ENCODE measurements at places on chromosomes 3 and 15.
A peak's percentile ranks its signal among the peaks of the same experiment; 100 is the strongest.

DNA sequence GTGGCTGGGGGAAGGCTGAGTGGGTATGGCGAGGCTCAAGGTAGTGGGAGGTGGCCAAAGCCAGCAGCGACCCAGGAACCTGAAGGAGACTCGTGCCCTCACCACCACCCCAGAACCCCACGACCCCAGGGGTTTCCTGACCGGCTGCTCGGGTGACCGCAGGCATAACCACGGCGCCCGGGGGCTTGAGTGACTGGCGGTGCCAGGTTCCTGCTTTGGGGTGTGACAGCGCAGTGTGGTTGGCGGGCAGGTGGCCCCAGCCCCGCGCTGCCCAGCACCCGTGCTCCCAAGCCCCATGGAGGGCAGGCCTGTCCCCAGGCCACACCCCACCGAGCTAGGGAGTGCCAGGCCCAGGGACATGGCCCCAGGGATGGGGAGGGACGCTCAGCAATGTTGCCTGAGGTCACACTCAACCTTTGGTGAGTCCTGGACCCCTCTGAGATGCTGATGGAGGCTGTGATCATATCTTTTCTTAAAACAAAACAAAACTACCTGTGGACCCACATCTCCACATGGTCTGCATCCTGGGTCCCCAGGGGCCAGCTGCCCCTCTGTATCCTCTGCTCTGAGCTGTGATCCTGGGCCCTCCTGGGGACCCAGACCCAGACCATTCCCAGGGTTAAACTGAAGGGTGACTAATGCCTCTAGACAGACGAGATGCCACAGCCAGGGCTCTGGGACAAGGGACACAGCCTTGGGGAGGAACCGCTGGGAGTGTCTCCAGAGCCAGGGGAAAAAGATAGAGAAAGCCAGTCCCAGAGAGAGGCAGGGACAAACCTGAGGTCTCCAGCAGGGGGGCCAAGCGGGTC lies 13.0 kb downstream of the DNAJB8 start:
- DNase-seq: no peak

- DNase-seq: no peak
Observed at GRCh38 chr15:81947548-81947947, 98.3 kb downstream of the MEX3B start.

GRCh38 chr3:42696356-42697288 lies 6.0 kb downstream of the HHATL start:
- no peak for DNase-seq

- peak; percentile 74 for DNase-seq
Observed at GRCh38 chr3:194141415-194142155, 5.6 kb downstream of the HES1 start.

- DNase-seq: no peak
Observed at GRCh38 chr3:135228201-135228600, 433.1 kb downstream of the EPHB1 start.

DNA sequence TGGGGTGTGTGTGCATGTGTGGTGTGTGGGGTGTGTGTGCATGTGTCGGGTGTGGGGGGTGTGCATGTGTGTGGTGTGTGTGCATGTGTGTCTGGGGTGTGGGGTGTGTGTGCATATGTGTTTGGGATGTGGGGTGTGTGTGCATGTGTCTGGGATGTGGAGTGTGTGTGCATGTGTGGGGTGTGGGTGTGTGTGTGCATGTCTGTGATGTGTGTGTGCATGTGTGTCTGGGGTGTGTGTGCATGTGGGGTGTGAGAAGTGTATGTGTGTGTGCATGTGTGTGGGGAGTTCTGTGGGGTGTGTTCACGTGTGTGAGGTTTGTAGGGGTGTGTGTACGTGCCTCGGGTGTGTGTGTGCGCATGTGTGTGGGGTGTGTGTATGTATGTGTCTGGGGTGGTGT lies 6.7 kb upstream of the OCA2 start:
- DNase-seq: peak; percentile 14

DNA sequence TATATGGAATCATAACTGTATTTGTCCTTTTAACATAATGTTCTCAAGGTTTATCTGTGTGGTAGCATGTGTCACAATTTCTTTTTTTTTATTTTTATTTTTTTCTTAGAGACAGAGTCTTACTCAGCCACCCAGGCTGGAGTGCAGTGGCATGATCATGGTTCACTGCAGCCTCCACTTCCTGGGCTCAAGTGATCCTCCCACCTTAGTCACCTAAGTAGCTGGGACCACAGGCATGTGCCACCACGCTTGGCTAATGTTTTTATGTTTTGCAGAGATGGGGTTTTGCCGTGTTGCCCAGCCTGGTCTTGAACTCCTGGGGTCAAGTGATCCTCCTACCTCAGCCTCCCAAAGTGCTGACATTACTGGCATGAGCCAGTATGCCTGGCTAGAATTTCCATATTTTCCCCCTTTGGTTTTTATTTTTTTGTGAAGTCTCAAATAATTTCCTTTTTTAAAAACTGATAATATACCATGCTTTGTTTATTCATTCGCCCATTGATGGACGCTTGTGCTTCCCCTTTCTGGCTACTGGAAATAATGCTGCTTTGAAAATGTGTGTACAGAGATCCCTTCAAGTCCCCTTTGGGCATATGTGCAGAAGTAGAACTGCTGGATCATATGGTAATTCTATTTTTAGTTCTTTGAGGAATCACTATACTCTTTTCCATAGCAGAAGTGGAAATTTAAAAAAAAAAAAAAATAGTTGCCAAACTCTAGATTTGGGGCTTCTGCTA lies 28.4 kb downstream of the TMEM40 start:
- no peak for DNase-seq

- DNase-seq: no peak
Observed at GRCh38 chr3:110859336-110859735, 212.3 kb upstream of the NECTIN3 start.

- DNase-seq: no peak
Observed at GRCh38 chr3:172319595-172319994, 128.7 kb downstream of the GHSR start.

- DNase-seq: no peak
Observed at GRCh38 chr3:184821034-184821433, 9.1 kb downstream of the VPS8 start.

DNA sequence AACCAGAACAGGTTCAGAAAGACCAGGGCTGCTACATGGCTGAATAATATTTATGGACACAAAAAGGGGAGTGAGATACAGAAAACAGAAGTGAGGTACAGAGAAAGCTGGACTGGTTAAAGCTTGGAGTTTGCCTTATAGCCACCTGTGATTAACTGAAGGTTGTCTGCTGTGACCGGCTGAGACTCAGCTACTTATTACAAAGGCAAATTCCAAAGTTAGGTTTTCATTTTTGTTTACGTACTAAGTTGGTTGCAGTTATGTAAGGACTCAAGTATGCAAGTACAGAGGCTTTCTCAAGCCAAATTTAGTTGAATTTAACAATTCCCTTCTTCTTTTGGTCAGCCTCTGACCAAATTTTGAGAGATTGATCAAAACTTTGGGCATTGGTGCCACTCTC lies 264.6 kb downstream of the THSD4 start:
- DNase-seq: no peak

DNA sequence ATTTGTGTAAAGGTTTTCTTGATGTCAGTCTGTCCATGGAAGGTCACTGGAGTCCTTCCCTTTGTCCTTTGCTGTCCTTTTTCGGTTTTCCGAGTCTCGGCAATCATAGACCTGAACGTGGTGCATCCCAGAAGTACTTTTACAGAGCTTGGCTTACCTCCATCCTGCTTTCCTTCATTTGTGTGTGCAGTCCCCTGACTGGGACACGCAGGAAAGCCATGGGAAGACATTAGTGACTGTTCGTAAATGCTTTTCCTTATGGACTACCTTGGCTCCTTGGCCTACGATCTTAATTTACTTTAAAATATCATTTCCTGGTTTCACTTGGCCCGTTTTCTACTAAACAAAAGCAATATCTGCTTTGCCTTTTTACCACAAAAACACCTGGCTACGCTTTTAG lies 328.4 kb upstream of the RARB start:
- no peak for DNase-seq

GRCh38 chr3:87575550-87575949 lies 299.2 kb upstream of the POU1F1 start:
- DNase-seq: no peak

DNA sequence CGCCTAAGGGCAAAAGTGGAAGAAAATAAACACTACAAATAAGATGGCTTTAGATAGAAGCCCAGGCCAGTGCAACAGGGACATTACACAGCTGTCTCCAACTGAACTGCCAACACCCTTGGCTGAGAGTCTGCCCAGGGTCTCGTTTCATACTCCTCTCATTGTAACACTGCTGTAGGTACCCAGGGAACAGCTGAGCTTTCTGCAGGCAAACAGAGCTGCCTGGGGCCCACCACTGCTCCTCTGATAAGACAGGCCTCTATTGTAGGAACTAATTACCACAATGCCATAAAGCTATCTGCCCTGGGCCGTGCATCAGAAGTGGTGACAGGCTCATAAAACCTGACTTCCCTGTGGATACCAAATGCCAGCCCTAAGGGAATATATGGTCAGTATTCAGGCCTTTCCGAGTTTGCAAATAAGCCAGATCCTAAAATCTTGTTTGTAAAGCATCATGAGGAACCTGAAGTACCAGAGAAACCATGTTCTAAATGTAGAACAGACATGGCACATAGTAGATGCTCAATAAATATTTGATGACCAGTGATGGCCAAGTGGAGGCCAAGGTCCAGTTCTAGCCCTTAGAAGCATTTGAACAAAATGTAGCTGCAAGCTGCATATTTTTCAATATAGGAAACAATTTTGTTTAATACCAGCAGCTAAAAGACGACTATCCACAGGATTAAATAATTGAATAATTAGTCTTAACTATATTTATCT lies 84.3 kb upstream of the NEO1 start:
- DNase-seq: no peak

All from activated naive CD4-positive, alpha-beta T cell treated with anti-CD3 and anti-CD28 coated beads, Interleukin-2, amount 10 ng/mL, durations not matched to agents 7 days and 5 days (primary cell).